ENCODE measurements at places on chromosomes 11 and 22.

DNA sequence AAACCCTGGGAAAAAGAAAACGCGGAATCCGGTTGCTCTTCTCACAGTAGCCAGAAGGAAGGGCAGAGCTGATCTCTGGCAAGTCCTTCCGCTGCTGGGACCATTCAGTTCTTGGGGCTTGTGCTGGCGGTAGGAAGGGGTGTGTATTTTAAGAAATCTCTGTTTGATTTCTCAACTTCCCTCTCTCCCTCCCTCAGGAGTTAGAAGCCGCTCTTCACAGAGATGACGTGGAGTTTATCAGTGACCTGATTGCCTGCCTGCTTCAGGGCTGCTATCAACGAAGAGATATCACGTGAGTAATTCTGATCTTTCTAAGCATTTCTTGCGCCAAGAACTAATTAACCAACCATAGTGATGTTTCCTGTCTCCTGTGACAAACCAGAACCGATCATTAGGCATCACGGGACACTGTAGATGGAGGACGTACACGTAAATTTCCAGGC, 85.9 kb upstream of the SLC25A18 start:
- no peak for DNase-seq

GRCh38 chr11:23569547-23569946, 709.3 kb upstream of the CCDC179 start:
- no peak for DNase-seq

DNA sequence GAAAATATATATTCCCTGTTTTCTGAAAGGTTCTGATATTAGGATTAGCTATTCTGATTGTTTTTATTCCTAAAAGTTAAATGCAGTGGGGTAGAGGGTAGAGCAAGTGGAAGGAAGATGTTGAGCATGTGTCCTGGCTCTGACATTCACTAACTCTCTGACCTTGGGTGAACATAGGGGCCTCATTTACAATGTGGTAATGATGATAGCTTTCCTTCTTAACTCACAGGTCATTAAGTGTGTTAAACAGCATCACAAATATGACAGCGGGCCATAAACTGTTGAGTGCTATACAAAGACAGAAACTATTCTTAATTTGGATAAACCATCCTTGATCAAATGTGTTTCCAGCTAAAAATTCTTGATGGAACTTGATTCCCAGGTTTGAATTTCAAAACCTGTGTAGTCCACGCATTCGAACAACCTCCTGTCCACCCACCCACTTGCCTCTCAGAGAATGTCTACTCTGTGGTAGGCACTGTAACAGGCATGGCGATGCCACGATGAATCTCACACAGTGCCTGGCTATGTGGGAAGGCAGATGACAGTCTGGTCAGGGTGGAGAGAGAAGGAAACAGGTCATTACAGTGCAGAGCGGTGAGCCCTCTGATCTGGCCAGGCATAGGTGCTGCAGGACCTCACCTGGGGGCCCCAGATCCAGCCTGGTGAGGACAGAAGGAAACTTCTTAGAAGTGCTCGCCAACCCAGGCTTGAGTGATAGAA, 19.3 kb upstream of the PEX26 start:
- no peak for DNase-seq

GRCh38 chr11:73137262-73137943, 4.7 kb downstream of the FCHSD2 start:
- DNase-seq = no peak

DNA sequence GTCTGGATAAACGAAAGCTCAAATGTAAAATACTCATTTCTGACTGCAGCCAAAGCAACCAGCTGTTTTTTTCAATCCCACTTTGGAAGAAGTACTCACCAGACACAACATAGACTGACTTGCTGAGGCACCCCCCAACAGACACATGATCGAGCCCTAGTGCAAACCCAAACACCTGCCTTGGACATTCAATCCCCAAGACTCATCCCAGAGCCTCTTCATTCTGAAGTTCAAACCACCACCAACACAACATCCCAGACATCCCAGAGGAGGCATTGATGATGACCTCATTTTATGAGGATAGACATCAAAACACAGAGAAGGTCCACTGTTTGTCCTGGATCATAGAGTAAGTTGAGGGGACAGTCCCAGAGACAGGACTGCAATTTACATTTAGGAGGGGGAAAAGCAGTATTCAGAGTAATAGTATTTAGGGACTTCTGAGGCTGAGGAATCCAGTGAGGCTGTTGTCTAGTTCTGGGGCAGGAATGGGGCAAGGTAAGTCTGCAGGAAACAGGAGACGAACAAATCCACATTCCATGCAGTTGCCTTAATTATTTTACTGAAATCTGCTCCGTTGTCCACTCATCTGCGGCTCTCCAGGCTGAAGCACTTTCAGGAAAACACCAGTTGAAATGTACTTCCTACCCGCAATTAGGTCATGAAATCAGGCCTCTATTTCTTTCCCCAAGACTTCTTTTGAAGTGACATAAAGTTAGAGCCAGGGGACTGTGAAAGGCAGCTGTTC, 54.8 kb downstream of the CLPB start:
- DNase-seq = no peak

DNA sequence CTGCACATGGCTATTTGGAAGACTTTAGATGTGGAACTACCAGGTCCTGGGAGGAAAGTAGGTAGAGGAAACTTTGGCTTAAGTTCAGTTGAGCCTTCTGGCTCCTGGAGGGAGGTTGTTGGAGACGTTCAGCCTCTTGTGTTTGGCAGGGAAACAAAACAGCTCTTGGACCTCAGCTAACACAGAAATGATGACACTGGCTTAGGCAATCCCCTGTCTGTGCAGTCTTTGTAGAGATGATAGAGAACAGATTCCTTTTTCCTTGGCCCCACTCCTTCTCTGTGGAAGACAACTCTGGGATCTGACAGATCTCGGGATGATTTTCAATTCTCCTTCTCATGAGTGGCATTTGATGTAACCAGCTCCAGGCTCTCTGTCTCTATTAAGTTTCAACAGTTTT, 428.5 kb downstream of the TMEM135 start:
- no peak for DNase-seq

DNA sequence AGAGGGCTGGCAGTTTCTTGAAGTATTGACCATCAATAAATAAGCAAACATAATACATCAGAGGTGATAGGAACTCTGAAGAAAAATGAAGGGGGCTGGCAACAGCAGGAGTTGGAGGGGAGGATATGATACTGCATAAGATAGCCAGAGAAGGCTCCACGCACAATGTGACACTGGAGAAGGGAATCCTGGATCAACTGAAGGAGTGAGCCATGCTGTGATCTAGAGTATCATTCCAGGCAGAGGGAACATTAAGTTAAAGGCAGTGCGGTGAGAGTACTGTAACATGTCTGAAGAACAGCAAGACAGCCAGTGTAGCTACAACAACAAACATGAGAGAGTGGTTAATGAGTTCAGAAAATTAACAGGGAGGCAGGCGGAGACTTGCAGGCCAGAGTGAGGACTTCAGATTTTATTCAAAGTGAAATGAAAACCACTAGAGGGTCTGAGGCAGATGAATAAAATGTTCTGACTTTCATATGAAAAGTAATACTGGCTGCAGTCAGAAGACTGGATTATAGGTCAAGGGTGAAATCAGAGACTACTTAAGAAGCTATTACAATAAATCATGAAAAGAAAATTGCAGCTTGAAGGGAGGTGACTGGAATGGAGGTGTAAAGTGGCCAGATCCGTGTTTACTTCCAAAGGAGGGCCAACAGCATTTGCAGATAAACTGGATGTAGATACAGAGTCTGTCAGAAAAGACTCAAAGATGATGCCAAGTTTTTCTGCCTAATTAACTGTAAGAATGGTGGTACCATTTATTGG, 49.4 kb downstream of the RRAS2 start:
- no peak for DNase-seq

DNA sequence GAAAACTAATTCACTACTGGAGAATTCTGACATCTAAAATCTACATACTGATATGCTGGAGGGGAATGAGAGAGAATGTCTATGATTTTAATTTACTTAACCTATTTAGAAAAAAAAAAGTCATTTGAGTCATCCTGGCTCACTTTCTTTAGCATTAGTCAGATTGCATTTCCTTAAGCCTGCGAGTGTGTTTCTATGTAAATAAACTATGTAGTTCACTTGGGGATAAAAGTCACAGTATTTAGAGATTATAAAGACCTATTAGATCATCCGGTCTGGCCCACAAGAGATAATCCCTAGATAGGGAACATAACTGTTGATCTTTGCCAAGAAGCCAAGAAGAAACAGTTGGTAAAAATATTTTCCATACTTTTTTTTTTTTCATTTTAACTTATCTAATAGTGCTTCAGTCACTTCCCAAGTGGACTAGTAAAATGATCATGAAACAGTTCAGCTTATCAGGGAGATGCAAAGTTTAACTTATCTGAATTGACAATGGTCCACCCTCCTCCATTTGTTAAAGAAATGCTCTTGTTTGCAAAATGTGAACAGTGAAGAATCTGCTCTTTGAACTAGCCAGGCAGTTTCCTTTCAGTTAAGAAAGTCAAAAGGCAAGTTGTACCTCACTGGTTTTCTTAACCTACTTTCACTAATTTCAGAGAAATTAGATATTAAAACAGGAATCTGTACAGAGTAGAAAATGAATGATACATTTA, 21.2 kb upstream of the BLID start:
- no peak for DNase-seq

DNA sequence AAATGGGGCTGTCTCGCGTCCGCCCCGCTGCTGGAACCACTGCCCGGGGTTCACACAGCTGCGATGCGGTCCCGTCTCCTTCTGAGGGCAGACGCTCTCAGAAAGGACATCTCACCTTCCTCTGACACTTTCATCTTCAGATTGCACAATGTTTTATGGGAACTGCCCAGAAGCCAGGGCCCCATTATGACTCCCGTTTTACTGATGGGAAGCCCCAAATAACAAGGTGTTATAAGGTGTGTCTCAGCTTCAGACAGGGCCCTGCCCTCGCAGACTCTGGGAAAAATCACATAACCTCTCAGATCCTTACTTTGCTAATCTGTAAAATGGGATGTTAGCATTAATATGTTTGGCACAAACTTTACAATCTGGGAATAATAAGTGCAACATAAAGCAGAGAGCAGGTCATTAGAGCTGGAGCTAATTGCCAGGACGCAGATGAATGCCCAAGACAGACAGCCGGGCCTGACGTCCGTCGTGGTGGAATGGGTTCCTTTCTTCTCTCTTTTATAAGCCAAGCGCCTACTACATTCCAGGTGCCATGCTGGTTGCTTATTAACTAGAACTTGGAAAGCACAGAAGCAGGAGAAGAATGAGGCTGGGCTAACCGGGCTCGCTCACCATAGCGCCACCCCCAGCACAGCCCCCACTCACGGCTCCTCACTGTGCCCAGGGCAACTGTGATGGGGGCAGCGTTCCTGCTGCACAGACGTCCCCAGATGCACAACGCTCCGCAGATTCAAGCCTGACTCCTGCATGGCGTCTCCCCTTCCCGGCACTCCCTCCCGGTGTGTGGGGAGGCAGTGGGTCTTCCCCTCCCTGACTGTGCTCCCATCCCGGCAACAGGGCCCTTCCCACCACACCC, 43.8 kb downstream of the TRMU start:
- DNase-seq = no peak
